ENCODE measurements at places on chromosomes 6 and 20.

- no peak for DNase-seq
Measured at GRCh38 chr6:131036601-131037000, 26.4 kb downstream of the EPB41L2 start.

DNA sequence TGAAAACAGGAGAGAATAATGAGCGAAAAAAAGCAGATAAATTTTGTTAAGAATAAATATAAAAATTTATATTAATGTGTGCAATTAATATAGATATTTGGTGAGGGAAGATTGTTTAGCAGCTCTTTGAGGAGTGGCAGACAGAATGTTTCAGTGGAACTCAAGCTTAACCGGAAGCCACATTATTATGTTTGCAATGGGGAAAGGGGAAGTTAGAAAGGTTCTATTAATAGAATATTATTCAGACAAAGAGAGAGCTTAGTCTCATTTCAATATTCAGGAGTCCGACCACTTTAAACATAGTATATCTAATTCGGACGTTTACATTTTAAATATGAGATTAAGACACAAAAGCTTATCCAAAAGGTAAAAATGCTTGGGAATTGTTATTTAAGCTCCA, 81.6 kb upstream of the KHDRBS2 start:
- no peak for DNase-seq

- no peak for DNase-seq
Measured at GRCh38 chr6:159214281-159214680, 45.1 kb downstream of the FNDC1 start.

- no peak for DNase-seq
Measured at GRCh38 chr6:168877821-168878282, 375.8 kb downstream of the THBS2 start.

DNA sequence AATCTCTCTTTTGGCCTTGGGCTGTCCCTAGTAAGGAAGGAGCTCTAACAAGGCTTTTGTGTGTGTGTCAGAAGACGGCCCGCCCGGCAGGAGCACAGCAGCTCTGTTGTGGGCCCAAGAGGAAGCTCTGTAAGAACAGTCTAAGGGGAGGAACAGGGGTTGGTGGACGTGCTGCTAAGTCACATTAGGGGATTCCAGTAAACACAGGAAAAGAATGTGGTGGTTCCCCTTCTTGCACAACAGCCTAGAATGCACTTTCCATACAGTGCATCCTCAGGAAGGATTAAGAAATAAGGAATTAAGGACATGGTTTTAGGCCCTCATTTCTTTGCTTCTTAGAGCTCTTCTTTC, 114.5 kb downstream of the RNF144B start:
- DNase-seq = peak; percentile 41

- DNase-seq = no peak
Measured at GRCh38 chr6:46098678-46099077, 31.1 kb upstream of the ENPP4 start.

DNA sequence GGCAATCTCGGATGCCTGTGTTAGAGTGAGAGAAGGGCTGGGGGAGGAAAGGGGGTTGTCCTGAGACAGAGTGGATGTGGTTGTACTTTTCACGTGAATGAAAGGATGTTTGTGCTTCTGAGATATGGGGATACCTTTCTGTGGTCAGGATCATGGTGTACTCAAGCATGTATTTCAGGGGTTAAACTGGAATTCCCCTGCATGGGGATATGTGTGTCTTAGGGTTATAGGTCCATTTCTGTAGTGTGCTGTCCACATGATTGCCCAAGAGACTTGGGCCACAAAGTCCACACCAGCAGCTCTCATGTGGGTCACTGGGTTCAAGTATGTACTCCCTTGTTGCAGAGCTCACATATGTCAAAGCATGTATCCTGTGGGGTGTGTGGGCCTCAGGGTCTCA, 10.5 kb downstream of the SYNGAP1 start:
- no peak for DNase-seq

DNA sequence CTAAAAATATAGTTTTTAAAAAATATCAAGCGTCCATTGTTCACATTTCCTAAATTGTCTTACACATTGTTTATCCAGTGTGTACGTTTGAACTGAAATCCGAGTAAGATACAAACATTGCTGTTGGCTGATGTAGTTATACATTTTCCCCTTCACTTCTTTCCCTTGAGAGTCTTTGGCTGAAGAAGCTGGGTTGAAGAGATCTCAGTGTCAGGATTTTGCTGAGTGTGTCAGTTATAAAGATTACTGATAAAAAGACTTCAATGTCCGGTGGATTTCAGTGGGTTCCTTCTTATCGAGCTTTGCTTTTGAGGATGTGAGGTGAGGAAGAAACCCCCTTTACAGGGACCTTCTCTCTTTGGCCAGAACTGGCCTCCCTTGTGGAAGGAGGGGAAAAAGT, 20.5 kb downstream of the RFPL4B start:
- no peak for DNase-seq

GRCh38 chr6:3286641-3287171, 28.0 kb downstream of the PSMG4 start:
- no peak for DNase-seq

GRCh38 chr20:16069389-16070010, 503.7 kb downstream of the KIF16B start:
- no peak for DNase-seq

- no peak for DNase-seq
Measured at GRCh38 chr6:41064841-41065240, 7.3 kb downstream of the OARD1 start.

DNA sequence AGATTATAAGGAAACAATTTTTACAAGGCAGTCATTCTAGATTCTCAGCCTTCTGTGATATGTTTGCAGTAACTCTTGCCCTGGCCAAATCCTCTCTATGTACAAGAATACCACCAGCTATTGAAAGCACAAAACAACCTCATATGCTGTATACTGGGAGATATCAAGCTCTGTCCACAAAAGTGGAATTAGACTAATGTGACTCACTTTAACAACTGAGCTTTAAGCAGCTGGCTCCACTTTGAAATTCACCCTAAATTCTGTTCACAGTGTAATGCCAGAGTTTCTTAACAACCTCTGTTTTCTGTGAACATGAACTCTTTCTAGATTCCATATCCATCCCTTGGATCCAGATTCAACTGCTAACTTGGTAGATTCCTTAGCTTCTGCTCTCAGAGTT, 47.6 kb downstream of the CHD6 start:
- DNase-seq = no peak

GRCh38 chr20:7210910-7211309, 443.4 kb downstream of the BMP2 start:
- DNase-seq = no peak

DNA sequence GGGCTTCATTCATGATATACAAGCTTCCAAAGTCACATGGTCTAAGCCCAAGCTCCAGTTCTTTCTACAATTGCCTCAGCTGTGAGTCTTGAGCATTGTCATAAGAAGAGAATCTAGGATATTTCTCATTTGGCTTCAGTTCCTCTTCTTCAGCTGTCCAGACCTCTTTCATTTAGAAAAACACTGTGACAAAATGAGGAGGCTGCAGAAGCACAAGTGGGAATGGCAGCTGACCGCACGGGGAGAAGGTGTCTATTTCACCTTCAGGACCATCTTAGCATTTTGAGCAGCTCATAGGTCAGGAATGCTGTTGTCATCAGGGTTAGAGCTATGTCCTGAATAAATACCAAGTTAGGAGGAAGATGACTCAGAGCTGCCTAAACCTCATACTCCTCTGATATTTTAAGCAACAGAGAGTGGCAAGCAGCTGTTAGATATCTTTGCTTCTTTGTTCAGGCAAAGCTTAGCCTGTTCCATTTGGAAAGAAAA, 390.1 kb upstream of the CITED2 start:
- DNase-seq = peak; percentile 98

DNA sequence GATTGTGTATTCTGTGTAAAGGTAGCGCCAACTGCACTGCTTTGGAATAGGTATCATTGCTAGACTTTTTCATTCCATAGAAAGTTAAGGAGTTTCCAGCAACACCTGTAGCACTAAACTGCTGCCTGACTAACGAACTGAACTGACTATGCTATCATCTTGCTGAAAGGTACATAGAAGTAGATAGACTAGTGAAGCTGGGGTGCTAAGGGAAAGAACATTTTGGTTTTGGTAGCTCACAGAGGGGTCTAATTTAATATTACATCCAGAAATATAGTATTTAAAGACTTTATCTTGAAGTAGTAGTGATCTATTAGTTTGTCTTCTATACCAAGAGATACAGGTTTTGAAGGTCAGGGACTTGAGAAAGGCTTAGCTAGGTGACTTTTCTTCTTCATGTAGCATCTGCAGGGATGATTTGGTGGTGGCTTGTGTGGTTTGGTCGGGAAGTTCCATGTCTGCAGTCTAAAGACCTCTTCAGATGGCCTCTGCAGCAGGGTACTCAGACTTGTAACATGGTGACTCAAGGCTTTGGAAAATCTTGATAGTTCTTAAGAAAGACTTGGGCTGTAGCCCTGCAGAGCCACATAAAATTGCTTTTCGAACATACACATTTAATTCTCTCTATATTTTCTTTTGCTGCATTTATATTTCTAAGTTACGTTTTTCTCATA, 10.2 kb downstream of the SENP6 start:
- DNase-seq = no peak

DNA sequence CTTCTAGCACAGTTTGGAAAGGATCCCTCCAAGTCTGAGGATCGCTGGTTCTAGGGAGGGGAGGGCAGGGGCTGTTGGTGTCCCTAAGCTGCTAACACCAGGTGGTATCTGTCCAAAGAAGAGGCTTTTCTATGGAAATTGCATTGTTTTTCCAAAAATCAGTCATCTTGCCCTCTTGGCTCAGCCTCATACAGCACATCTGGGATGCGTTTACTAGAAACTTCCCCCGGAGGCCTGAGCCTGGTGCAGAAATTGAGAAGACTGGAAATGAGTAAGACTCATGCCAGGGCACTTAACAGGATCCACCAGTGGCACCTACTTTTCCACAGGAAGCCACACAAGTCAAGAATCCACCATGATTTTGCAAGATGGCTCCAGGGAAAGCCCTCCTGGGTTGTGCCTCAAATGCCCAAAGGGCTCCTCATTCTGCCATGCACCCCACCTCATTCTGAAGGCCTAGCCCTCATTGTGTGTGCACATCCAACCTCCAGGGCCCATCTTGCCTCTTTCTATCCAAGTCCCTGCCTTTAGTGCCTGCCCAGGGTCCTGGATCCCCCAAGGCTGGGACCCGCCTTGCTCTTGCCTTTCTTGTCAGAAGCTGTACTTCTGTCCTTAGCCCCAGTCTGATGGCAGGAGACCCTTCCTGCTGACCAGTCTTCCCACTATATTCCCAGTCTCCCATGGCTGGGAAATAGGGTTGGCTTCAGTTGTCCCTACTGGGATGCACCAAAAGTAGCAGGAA, 97.6 kb downstream of the MRPL14 start:
- no peak for DNase-seq

DNA sequence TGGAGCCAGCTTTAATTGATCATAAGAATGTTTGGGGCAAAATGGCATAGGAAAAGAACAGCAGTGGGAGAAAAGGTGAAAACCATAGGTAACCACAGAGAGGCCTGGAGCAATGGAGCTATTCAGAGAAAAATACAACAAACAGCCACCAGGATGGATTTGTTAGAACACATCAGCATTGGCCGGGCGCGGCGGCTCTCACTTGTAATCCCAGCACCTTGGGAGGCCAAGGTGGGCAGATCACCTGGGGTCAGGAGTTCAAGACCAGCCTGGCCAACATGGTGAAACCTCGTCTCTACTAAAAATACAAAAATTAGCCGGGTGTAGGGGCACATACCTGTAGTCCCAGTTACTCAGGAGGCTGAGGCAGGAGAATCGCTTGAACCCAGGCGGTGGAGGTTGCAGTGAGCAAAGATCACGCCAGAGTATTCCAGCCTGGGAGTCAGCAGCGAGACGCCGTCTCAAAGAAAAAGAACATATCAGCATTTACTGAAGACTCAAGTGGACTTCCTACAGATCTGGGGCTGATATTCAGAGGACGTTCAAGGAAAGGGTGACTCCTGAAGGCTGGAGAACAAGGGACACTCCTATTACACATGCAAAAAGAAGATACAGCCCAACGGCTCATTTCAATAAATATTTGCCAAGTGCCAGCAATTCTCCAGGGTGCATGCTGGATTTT, 20.2 kb downstream of the SNHG17 start:
- DNase-seq = no peak

GRCh38 chr6:105936972-105937371, 149.2 kb upstream of the PRDM1 start:
- no peak for DNase-seq

DNA sequence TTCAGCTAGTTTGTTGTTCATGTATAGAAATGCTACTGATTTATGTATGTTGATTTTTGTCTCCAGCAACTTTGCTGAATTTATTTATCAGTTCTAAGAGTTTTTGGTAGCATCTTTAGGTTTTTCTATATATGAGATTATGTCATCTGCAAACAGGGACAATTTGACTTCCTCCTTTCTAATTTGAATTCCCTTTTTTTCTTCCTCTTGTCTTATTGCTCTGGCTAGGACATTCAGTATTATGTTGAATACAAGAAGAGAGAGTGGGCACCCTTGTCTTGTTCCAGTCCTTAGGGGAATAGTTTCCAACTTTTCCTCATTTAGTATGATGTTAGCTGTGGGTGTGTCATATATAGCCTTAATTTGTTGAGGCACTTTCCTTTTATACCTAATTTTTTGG, 58.2 kb downstream of the CDH26 start:
- DNase-seq = no peak

DNA sequence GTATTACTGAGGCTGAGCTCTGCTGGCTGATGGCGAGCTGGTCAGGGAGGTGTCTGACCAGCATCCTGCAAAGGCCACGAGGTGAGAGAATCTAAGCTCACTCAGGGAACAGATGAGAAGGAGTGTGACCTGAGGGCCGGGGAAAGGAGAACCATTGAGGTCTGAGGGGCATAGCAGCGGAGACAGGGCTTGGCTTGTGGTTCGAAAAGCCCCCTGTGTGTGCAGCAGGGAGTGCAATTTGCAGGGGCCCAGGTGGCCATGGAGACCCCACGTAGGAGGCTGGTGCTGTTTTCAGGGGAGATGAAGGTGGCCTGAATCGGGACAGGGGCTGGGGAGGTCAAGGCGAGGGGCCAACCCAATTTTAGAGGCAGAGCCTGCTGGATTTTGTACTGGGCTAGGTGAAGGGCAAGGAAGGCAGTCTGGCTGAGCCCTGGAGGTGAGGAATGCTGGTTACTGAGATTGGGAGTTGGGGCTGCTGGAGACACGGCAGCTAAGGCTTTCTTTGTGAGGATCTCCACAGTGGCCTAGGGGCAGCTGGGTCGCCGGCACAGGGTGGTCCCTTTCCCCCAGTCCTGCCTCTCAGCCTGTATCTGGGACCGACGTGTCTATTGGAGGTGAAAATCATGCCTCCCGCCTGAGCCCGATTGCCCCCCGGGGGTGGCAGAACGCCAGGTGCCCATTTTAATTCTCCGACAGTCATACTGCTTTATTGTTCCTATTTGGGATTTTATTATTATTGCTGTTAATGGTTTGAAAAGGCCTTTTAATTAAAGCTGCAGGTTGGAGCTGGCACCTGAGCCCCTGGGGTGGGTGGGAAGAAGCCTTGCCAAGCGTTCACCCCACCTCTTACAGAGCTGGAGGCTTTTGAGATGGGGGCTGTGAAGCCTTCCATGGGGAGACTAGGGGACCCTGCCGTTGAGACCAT, 28.4 kb downstream of the DLGAP4 start:
- DNase-seq = no peak

DNA sequence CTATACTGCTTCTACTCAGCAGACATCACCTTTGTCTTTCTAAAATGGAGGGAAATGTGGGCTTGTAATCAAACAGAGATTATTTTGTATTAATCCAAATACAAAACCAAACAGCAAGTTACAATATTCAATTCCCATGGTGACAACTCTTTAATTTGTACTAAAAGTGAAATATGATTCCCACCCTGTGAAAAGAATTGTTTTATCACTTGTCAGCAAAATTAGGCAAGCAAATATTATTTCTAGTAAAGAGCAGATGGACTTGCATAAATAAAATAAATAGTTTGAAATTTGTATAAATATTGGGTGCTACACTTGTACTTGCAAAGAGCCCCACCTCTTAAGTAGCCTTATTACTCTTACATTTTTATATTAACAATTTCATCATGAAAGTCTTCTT, 6.1 kb upstream of the TXLNB start:
- DNase-seq = no peak
